WERI-Rb-1 (cell line): ENCODE measurements at places on chromosomes 4 and X.

DNA sequence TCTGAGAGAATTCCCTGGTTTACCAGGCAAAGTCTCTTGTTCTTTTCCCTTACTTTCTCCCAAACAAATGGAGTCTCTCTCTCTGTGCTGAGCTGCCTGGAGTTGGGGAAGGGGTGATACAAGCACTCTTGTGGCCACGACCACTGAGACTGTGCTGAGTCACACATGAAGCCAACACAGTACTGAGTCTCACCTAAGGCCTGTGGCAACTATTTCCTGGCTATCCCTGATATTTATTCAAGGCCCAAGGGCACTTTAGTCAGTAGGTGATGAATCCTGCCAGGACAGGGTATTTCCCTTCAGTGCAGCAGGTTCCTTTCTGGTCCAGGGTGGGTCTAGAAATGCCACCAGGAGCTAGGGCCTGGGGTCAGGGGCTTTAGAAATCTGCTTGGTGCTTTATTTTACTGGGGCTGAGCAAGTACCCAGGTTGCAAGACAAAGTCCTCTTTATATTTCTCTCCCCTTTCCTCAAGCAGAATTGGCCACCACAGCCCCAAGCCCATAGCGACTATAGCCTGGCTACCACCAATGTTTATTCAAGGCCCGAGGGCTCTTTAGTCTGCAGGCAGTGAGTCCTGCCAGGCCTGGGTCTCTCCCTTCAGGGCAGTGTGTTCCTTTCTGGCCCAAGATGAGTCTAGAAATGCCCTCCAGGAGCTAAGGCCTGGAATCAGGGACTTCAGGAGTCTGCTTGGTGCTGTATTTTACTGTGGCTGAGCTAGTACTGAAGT lies 10.5 kb downstream of the ARL13A start:
- DNase-seq = no peak

GRCh38 chr4:76246025-76246424 lies 5.5 kb upstream of the FAM47E start:
- no peak for DNase-seq

DNA sequence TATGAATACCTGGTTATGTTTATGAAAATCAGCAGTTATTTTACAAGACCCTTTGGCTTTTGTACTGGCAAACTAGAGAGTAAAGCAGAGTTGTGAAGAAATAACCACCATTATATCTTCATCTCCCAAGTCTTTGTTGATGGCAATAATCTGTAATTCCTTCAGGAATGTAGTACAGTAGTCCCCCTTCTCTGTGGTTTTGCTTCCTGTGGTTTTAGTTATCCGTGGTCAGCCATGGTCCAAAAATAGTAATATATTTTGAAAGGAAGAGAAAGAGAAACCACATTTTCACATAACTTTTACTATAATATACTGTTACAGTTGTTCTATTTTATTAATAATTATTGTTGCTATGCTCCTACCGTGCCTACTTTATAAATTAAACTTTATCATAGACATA lies 27.8 kb downstream of the BANK1 start:
- no peak for DNase-seq

GRCh38 chrX:155968791-155969190 lies 28.7 kb upstream of the IL9R start:
- DNase-seq = no peak

GRCh38 chr4:34723605-34724004 lies 1520.7 kb downstream of the ARAP2 start:
- no peak for DNase-seq

DNA sequence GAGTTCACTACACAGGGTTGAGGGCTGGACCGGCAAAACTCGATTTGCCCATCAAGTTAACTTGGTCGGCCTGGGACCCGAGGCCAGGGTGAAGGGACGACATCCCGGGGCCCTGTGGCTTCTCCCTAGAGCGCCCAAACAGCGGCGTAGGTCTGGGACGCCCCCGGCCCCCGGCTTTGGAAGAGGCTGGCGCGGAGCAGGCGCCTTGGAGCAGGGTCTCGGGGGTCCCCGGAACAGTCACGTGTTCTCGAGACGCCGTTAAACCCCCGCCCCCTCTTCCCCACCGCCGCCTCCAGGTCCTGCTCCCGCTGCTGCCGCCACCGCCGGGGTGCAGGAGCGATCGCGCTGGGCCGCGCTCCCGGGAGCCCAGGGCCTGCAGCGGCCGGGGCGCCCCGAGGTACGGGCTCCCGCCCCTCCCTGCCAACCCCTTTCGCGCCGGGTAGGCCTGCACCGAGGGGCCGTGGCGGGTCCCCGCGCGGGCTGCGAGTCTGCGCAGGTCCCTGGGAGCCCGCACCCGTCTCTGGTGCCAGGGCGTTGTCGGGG lies at the start of gene NPY5R:
NPY5R (plus strand) TSS at position 289 of the 543 bp plus-strand sequence. CDS start 6,382 bp downstream, outside the sequence.
- DNase-seq = peak; percentile 22

DNA sequence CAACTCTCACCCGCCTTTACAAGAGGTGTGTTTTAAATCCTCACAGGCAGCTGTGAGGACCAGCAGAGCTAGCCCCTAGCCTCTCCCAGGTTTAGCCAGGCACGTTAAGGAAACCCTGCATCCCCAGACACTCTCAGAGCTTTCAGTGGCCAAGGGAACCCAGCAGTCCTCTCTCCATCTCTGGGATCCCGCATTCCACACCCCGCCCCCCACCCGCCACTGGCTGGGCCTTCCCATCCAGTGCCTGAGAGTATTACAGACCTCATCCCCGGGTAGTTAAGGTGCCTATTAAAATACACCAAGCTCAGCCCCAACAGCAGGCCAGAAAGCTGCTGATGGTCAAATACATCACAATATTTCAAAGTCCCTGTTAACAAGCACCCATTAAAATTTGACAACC lies 256.2 kb downstream of the BCOR start:
- no peak for DNase-seq

DNA sequence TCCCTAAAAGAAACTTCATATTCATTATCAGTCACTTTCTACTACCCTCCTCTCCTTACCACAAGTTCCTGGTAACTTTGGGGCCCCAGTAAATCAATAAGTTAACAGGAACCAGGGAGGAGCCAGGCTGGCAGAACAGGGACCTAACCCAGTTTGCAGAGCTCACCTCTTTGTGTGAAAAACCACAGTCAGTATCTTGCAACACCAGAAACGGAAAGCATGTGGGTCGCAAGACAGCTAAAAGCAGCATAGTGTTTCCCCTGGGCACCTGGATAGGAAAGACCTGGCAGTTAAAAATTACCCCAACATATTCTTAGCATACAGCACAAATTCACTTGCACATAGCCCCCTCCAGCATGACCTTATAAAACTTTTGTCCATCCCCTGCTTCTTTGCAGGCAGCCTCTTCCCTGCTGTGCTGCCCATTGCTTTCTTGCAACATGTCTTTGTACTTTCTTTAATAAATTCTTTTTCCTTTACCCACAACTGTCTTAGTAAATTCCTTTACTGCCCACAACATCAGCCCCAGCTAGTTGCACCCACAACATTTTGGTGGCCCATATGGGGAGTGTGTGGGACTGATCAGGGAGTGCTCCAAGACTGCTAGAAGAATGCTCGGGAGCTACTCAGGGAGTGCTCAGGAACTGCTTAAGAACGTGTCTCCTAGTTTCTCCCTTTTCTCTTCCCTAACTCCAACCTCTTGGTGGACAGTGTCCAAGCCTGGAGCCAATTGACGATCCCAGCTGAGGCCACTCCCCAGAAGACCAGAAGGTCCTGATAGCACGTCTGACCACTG lies 83.4 kb downstream of the MSN start:
- DNase-seq = no peak

DNA sequence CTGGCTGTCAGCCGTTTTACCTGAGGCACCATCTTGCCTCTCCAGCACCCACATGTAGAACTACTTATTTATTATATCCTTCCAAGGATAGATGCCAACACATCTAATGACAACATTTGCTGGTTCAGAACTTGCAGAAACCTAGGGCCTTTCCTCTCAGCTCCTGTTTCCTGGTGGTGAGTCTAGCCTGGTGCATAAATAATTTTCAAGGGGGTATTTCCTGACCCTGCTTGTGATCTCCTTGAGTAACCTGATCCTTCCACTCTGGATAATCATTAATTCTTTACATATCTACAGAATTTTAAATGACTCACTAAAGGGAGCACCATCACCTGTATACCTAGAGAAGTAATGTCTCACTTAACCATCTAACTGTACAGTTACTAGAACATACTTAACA lies 153.4 kb downstream of the PPARGC1A start:
- DNase-seq = no peak

GRCh38 chrX:8867406-8867805 lies 66.2 kb upstream of the FAM9A start:
- DNase-seq = no peak

GRCh38 chrX:45434231-45434630 lies 233.6 kb upstream of the DIPK2B start:
- DNase-seq = no peak

- DNase-seq = no peak
These were observed 175.9 kb downstream of the SHROOM3 start for GRCh38 chr4:76610751-76611547.

- peak; percentile 50 for DNase-seq
These were observed 87.0 kb downstream of the PHOX2B start for GRCh38 chr4:41661442-41662076.

GRCh38 chrX:47530049-47530448 lies 31.0 kb upstream of the ARAF start:
- no peak for DNase-seq

DNA sequence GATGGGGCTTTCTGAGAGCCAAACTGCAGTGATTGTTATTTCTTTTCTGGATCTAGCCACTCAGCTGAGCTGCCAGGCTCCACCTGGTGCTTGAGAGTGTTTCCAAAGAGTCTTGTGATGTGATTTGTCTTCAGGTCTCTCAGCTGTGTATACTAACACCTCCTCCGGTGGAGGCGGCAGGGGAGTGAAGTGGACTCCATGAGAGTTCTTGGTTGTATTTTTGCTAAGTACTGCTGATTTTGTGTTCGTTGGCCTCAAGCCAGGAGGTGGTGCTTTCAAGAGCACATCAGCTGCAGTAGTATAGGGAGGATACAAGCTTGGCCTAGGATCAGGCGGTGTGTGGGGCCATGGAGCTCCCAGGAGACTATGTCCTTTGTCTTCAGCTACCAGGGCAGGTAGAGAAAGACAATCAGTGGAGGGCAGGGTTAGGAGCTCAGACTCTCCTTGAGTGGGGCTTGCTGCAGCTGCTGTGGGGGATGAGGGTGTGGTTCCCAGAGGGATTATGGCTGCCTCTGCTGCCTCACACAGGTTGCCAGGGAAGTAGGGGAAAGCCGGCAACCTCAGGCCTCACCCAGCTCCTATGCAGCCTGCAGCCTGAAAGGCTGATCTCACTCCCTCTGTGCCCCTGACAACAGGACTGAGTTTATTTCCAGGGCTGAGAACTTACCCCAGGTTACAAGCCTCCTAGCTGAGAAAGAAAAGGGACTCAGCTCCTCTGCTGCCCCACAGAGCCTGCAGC lies 62.4 kb downstream of the NPFFR2 start:
- DNase-seq = peak; percentile 13

- no peak for DNase-seq
These were observed 206.7 kb upstream of the CNKSR2 start for GRCh38 chrX:21167494-21167893.
